ENCODE measurements at places on chromosomes 6 and 20. TPM values are rescaled to one million over a fixed set of nuclear protein-coding genes. Genes with fewer than 3 reads are reported as not detected.

The ASIP gene
- total RNA-seq: not detected

The SRMS gene
- total RNA-seq: 0.48 TPM

The SLC17A1 gene
- not detected for total RNA-seq

The LTA gene
- total RNA-seq: not detected

The OPRM1 gene
- not detected for total RNA-seq

The IPCEF1 gene
- 0.34 TPM for total RNA-seq

The FHL5 gene
- total RNA-seq: not detected

The DHX16 gene
- total RNA-seq: 34.7 TPM

The RAET1E gene
- not detected for total RNA-seq

The CLPSL2 gene
- not detected for total RNA-seq

The SERINC3 gene
- 92.5 TPM for total RNA-seq

The CALHM5 gene
- total RNA-seq: 0.34 TPM

The SLC35D3 gene
- not detected for total RNA-seq

The SIGLEC1 gene
- not detected for total RNA-seq

GRCh38 chr20:39603219-39603618 is 641.1 kb downstream of the DHX35 start:
- DNase-seq: no peak

DNA sequence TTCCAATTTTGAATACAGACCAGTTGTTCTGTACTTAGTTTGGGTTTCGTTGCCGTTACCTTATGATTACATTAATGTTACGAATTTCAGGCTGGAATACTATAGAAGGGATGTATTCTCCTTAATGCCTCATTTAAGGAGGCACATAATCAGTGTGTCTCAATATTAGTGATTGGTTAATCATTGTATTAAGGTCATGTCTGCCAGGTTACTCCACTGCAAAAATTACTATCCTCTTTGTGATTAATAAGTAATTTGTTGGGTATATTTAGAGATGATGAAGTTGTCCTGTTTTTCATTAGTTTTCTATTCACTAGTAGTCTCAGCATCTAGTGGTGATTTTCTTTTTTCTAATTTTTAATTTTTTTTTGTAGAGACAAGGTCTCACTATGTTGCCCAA is 66.3 kb downstream of the CBFA2T2 start:
- no peak for DNase-seq

DNA sequence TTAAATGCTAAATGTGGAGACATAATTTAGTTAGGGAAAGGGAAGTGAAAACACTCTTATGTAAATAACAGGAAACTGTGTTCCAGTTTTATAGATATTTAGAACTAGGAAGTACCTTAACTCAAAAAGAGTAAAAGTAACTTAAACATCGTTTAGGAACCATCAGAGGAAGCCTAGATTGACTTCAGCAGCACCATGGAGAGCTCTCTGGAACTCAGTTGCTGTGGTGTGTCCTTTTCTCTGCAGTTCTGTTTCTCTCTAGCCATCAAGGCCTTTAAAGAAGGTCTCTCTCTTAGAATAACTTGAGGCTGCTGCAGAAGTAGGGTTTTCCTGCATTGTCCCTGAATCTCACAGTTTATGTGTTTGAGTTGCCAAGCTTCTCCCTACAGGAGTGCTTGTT is 26.9 kb downstream of the CLVS2 start:
- peak; percentile 7 for DNase-seq

GRCh38 chr20:25484911-25485511 is 77.5 kb downstream of the GINS1 start:
- peak; percentile 14 for DNase-seq

DNA sequence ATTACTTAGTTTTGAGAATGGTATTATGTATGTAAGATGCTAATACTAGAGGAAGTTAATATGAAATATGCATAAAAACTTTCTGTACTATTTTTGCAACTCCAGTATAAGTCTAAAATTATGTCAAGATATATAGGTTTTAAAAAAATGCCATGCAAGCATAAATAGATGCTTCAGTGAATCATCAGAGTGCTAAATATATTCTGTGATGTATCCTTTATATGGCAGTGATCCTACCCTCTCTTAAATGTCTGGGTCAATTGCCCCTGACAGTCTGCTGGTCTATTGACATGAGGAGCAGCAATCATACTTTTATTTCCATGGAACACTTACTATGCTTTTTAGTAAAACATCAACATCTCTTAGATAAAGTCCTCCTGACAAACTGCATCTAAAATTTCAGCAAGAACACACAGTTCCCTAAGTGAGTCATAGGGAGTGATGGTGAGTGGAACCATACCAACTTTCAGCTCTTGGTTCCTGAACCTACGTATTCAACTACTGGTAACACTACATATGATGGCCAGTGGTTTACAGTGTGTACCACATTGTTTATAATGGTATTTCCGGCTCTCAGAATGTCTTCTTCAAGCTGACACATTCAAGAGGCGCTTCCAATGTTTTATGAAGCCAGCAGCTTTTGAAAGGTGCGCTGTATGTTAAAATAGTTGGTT is 928.7 kb upstream of the GJE1 start:
- DNase-seq: no peak

DNA sequence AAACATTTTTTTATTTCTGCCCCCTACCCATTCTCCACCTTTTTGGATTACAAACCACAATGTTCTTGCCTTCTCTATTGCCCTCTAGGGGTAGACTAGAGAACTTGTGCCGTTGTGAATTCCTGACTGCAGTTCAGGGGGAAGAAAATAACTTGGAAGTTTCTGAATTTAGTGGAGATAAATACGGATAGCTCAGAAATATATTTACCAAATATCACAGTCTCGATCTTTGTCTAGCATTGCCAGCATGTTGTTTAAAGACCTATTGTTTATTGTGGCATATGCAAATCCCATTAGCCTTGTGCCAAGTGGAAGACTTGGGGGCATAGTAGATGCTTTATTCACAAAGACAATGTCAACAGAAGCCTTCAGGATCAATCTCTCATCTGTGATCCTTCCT is 154.1 kb upstream of the MMS22L start:
- DNase-seq: no peak

DNA sequence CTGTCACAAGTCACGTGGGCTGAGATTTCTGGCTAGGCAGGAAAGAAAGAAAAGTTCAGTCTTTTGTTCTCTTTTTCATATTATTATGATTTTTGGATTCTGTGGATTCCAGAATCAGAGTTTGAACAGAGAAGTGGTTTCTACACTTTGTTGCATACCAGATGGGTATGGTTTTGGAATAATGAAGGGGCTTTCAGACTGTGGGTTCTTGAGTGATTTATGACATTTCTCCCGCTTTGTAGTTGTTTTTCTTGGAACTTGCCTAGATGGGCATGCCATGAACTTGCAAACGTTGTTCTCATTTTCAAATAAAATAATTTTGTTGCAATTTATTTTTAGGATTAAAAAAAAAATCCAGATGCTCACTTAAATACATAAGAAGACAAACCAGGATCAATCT is 34.4 kb downstream of the CBFA2T2 start:
- DNase-seq: no peak

DNA sequence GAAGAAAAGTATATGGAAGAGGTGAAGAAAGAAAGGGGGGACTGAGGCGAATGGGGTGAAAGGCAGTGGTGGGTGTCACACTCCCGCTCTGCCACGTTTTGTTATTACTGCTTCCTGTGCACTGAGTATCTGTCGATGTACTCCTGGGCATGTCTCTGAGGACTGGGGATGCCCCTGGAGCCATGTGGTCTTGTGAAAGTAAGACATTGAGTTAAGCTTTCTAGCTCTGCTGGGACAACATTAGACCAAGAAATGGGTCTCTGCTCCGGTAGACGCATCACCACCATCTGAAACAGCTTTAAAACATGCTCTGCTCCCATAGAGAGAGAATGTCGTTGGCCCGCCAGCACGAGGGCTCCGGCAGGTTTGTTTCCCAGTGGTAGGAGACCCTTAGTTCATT is 40.0 kb downstream of the IRF4 start:
- no peak for DNase-seq

- no peak for DNase-seq
Measured at GRCh38 chr6:160013987-160014868, 45.3 kb downstream of the IGF2R start.

GRCh38 chr6:13725570-13725969 is 13.9 kb upstream of the RANBP9 start:
- peak; percentile 72 for DNase-seq

GRCh38 chr20:25389401-25389857 is 1.2 kb downstream of the ABHD12 start:
- DNase-seq: no peak

DNA sequence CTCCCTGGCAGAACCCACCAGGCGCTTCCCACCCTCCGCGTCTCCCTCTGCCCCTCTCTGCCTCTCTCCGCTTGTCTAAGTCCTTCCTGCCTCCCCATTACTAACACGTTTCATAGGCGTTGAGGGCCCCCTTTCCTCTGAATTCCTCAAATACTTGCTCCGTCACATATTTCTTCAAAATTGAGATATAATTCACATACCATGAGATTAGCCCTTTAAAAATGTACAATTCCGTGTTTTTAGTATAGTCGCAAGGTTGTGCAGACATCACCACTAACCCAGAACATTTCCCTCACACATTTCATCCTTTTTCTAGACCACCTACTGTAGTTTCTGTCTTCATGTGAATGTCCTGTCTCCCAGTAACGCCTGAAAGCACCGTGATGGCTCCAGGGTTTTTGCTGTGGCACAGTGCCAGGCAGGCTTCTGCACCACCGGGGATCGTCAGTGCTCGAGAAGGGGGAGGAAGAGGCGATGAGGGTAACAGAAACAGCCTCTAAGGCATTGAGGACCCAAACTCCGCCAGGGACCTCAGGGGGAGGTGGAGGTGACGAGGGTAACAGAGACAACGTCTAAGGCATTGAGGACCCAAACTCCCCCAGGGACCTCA is 141.9 kb upstream of the SNX9 start:
- no peak for DNase-seq

GRCh38 chr6:41111017-41111416 is 38.2 kb downstream of the NFYA start:
- no peak for DNase-seq

DNA sequence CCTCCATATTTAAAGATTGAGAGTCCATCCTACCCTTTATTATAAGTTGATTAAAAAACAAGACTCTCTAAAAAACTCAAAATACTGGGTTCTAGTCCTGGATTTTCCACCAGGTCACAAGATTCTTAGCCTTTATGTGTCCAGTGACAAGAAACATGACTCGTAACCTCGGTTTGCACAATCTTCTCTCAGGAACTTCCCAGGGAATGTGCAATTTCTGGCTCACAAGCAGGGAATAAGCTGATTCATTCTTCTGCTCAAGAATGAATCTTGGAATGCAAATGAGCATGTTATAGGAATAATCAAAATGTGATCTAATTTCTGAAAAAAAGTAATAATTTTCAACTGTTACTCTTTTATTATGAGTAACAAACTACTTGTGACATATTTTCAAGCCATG is 45.1 kb downstream of the OGFRL1 start:
- peak; percentile 88 for DNase-seq

DNA sequence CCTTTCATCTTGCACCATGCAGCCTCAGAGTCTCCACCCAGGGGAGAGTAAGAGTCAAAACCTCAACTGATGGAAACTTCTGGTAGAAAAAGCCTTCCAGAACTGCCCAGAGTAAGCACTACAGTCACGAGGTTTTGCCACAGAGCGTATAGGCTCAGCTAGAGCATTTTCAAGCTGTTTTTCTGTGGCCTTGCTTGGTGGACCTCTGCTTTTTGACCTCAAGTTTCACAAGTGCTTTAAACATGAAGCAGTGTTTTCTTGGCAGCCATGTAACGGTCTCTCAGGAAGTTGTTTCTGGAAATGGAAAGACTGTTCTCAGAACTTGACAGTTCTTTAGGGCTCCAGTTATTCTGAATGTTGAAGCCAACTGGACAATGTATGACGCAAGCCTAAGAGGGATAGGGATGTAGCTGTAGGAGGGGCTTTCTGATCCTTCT is 146.5 kb downstream of the ZDHHC14 start:
- DNase-seq: no peak

- no peak for DNase-seq
Measured at GRCh38 chr6:167676000-167676665, 150.6 kb upstream of the AFDN start.

DNA sequence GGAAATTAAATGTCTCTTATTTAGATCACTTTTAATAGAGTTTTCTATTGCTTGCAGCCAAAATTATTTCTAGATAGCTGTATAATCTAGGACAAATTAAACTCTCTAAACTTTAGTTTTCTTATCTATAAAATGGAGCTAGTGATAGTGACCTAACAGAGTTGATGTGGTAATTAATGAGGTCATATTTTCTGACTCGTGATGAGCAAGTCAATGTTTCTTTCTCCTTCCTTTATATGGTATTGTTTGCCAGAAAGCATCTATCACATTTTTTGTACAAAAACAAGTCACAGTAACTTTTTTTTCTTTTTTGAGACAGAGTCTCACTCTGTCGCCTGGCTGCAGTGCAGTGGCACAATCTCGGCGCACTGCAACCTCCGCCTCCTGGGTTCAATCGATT is 267.7 kb downstream of the FARS2 start:
- no peak for DNase-seq

GRCh38 chr6:30787954-30788353 is 43.6 kb upstream of the IER3 start:
- no peak for DNase-seq

DNA sequence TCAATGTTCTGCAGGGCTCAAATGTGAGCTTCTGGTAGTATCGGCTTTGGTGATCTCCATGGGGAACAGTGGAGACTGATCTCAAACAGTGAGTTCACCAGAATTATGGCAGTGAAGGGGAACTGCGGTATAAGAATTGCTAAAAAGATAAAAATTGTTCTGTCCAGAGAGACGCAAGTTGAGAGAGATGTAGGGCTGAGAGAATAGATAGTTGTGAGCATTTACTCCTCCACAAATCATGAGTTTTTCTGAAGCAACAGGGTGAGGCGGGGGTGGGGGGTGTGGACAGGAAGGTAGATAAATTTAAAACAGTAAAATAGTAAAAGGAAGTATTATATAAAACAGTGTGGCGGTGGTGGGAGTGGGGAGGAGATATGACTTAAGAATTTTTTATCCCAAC is 98.6 kb upstream of the NEDD9 start:
- DNase-seq: no peak

GRCh38 chr6:11824986-11825385 is 46.4 kb upstream of the ADTRP start:
- peak; percentile 28 for DNase-seq

DNA sequence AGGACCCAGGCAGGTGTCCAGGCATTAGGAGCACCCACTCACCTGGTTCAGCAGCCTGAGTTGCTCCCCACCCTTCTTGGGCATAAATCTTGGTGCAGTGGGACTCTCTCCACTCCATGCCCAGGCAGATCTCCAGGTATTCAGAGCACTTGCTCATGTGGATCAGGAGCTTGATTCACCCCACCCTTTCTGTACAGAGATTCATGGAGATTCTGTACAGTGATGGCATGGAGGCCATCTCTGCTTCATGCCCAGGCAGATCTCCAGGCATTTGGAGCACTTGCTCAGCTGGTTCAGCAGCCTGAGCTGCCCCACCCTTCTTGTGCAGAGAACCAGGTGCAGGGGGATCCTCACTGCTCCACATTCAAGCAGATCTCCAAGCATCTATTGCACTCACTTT is 44.1 kb downstream of the BEND6 start:
- DNase-seq: no peak

- no peak for DNase-seq
Measured at GRCh38 chr20:58824843-58825242, 25.9 kb downstream of the GNAS-AS1 start.

Measured in kidney epithelial cell (primary cell).